NCI-H2029 treated with DMSO at 0.1 percent for 48 hours (cell line): ENCODE measurements at places on chromosomes 12 and 14.

GRCh38 chr14:25349269-25349668 lies 299.3 kb upstream of the STXBP6 start:
- no peak for DNase-seq

- no peak for DNase-seq
Measured at GRCh38 chr12:95600567-95600966, 49.3 kb upstream of the USP44 start.

GRCh38 chr12:17381211-17381610 lies 708.8 kb downstream of the RERGL start:
- DNase-seq = no peak

GRCh38 chr12:4112290-4112689 lies 161.3 kb upstream of the CCND2 start:
- no peak for DNase-seq

GRCh38 chr12:129409281-129409680 lies 494.5 kb downstream of the TMEM132D start:
- DNase-seq = no peak

DNA sequence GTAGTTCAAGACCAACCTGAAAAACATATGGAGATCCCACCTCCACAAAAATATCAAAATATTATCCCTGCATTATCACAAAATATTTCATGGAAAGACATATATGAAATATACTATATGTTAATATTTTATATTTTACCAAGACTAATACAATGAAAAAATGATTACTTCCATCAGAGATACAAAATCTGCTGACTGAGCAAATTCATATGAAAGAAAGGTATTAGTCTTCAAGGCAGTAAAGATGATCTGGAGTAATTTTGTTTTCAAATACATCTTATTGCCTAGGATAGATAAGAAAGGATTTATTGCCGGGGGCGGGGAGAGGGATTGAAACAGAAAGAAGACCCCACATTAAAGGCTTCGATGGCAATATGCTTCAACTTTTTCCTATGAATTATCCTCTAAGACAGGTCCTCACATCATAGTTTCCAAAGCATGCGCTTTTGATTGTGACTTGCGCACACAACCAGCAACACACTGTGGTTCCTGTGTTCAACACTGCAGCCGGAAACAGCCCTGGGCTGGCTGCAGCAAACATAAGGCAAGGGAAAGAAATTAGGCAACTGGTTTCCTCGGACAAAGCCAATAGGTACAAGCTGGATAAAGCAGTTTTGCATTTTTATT lies 83.2 kb downstream of the SPPL3 start:
- no peak for DNase-seq

GRCh38 chr12:49763006-49763591 lies 21.7 kb downstream of the TMBIM6 start:
- DNase-seq = no peak

DNA sequence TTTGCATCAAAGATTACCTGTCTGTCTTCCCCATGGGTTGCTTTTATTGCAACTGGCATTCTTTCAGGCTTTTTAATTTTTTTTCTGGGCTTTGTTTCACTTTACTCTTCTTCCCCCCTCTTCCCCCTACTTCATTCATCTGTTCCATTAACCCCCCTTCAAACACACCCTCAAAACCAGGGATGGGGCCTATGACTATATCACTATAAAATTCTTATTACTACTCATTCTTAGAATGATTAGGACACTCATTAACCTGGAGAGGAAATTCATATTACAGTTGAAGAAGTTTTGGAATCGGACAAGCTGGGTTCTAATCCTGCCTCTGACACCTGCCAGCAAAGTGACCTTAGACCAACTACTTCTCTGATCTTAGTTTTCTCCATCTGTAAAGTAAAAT lies 24.8 kb upstream of the MDM1 start:
- DNase-seq = no peak

DNA sequence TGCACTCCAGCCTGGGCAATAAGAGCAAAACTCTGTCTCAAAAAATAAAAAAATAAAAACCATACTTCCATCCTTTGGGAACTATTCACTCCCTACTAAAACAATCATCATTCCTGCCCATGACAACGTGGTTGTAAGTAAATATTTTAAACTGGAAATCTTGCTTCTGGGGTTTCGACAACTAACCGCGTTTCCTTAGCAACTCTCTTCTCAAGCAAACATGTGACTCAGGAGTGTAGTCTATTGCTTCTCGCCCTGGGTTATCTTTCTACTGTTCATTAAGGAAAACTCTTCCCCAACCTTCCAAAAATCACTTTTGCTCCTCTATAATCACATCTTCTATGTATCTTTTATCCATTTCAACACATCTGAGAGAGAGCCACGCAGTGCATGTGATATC lies 21.8 kb downstream of the APPL2 start:
- no peak for DNase-seq

DNA sequence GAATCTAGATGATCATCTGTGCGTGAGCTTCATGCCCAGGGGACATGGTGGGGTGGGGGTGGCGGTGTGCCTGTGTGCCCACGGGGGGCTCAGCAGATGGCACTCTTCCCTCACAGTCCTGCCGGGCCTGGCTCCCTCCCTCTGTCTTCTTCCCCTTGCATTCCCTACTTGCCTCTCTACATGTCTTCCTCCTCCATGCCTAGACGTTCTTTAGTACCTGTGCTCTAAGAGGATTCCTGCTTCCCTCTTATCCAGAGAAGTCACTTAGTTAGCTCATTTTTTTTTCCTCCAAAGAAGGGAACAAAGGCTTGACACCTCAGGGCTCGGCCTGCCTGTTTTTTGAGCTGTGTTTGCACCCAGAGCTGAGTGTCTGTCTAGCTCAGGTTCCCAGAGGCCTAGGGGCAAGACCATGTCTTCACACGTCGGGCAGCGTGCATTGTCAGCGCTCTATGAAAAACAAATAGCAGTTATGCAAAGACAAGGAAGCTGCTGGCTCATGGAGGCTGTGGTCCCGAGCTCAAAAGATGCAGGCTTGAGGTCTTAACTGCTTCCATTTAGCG lies 48.8 kb downstream of the NINJ2 start:
- no peak for DNase-seq

DNA sequence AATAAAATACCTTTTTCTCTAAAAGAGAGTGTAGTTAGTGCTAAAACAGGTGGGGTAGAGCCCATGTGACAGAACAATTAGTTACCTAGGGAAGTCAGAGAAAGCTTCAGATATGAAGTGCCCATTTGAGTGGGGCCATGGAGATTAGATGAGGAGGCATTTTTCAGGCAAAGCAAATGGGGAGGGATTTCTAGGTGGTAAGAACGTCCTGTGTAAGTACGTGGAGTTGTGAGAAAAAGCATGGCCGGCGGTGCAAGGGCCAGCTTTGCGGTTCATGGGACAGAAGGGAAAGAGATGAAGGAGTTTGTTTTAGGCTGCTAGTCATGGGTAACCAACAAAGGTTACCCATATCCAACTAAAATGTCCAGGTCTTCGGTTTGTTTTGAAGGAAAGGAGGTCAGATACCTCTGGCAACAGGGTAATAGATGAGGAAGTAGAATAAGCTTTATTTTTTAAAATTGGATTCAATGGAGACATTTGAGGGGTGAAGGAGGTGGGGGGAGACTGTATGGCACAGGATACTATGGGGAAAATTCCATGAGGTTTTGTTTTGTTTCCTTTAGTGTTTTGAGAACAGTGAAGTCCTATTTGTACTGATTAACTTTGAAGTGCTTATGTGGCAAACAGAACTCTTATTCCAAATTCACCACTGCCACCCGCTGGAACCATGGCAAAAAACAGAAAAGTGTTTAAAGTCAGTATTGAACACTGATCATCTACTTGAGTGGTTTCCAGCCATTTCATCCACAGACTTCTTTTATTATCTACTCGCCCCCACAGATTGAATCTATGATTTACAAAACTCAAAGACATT lies 10.0 kb upstream of the SNRPF start:
- peak; percentile 18 for DNase-seq
